ENCODE measurements at places on chromosomes 4 and X.

GRCh38 chrX:5876984-5877596, 351.6 kb downstream of the NLGN4X start:
- peak; percentile 39 for DNase-seq

- DNase-seq, result no peak
These were observed 1723.6 kb upstream of the AGA start for GRCh38 chr4:179165862-179166261.

DNA sequence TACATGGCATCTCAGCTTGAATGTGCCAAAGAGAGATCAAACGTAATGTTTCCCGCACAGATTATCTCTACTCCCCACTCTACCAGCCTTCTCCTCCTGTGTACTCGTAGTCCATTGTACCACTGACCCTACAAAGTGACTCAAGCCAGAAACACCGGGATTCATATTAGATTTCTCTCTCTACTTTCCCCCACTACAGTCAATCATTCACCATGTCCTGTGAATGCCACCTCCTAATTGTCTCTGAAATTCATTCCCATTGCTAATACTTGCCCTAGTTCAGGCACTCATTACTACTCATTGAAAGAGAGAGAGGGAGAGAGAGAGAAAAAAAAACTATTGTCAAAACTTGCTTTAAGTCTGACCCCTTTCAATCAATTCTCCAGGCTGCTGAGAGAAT, 78.2 kb upstream of the LHFPL1 start:
- DNase-seq, result no peak

DNA sequence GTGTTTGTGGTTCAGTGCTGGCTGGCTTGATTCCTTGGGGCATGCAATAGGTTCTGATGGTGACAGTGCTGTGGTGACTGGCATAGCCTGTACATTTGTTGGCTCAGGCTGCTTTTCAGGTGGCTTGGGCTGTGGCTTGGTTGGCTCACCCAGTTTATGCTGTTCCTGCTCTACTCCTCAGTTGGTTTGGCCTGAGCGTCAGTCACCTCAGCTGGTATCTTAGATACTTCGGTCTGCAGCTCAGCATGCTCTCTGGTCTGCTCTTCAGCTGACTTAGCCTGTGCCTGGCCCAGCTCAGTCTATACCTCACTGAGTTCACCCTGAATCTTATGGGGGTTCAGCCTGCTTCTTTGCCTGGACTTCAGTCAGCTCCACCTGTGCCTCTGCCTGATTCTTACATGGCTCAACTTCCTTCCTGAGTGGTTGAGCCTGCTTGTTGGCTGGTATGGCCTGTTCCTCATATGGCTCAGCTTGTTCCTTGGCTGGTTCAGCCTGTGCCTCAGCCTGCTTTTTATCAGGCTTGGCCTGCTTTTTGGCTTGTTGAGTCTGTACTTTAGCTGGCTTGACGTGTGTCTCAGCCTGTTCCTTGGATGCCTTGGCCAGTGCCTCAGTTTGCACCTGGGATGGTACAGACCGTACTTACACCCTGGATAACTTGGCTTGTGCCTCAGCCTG, 170.6 kb downstream of the MSN start:
- DNase-seq, result no peak

DNA sequence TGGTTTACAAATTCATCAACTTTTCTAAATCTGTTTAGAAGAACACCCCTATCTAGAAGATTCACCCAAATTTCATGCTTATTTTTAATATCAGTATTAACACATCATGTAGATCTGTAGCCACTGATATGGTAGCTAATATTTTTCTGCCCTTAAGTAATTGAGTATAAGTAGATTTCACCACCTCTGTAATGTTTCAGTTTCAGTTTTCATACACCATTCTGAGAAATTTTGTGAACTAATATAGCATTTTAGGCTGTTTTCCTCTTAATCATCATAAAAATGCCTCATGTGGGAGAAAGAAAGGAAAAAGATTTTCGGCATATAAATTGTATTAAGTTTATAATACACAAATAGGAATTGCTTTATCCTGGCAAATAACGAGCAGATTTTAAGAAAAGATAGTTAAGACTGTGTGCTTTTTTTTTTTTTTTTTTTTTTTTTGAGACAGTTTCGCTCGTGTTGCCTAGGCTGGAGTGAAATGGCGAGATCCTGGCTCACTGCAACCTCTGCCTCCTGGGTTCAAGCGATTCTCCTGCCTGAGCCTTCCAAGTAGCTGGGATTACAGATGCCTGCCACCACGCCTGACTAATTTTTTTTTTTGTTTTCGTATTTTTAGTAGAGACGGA, 21.4 kb upstream of the RBPJ start:
- DNase-seq, result no peak

- no peak for DNase-seq
These were observed 210.4 kb downstream of the SPRY1 start for GRCh38 chr4:123606946-123607542.

- DNase-seq, result no peak
These were observed 132.4 kb downstream of the ENOX2 start for GRCh38 chrX:130770615-130771014.

DNA sequence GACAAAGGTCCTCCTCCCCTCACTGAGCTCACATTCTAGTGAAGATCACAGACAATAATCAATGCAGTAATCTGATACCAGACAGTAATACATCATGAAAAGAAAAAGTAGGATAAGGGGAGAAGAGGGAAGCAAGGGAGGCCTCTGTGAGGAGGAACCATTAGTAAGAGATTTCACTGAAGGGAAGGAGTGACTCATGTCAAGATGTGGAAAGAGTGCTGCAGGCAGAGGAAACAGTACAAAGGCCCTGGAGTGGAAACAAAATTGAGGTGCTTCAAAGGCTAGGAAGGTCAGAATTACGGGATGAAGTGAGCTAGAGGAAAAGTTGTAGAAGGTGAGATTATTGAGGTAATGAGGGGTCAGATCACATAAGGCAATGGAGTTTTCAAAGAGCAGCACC, 38.1 kb downstream of the LAMTOR3 start:
- DNase-seq, result no peak

- DNase-seq, result no peak
These were observed 625.5 kb downstream of the TLL1 start for GRCh38 chr4:166498546-166498945.

DNA sequence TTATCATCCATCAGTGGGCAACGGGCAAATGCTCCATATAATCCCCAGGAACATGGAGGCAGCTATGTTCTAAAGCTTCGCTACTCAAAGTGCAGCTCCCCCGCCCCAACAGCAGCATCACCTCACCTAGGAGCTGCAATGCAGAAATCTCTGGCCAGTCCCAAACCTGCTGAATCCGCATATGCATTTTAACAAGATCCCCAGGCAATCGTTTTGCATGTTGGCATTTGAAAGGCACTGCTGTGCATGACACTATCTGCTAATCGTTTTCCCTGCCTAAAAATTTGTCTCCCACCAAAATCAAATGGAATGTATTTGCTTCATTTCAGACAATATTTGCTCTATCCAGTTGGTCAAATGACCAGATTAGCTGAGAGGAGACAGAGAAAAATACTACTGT, 15.2 kb downstream of the ADGRG2 start:
- DNase-seq, result no peak

GRCh38 chrX:134753718-134754008, 95.4 kb upstream of the PLAC1 start:
- DNase-seq, result peak; percentile 39

DNA sequence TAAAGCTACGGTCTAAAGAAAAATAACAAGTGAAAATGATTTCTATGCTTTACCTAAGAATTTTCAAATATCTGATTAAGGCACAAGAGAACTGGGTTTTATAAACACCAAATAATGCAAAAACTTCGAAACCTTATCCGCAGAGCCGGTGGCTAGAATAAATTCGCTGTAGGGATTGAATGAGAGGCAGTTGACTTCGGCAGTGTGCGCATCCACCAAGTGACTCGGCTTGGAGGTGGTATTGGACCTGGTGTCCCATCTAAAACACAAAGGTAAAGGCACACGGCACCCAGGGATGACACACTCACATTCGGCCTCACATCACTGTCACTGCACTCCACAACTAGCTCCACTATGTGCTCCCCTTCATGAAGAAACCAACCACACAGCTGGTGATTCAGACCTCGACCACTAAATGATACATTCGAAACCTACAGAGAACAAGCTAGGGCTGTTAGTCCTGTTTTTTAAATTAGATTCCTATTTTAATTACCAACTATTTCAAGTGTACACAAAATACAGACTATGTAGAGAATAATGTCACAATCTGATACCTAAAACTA, 17.5 kb downstream of the RBBP7 start:
- DNase-seq, result no peak

DNA sequence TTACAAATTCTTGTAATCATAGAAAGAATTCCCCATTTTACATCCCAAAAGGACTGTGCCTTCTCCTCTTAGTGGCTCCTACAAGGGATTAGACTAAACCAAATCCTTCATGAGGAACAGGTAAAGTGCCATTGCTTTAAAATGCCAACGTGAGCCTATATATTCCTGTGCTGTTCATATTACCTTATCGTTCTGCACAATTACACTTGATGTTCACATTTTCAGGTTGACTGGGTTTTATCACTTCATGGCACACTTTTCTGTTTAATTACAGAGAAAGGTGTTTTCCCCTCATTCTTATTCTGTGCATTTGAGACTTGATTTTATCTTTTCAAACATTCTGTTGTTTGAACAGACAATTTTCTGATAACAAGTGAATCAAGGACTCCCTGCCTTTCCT, 645.6 kb upstream of the FTHL17 start:
- no peak for DNase-seq

GRCh38 chr4:152673489-152673888, 6.3 kb downstream of the TMEM154 start:
- DNase-seq, result no peak

DNA sequence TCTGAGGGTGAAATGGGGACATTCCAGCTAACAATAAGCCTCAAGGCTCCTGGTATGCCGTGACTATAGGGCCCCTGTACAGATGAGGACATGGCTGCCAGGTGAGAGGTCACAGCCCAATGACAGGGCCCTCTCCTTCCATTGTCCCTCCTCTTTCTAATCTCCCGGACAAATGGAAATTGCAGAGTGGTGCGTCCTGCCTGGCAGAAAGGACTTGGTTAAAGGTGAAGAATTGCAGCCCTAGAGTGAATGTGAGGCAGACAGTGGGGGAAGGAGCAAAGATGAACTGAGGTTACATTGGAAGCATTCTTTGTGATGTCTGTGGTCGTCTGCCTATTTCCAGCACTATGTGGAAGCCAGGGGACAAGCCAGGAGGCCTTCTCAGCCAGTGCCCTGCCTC, 6.7 kb upstream of the UCP1 start:
- DNase-seq, result no peak

DNA sequence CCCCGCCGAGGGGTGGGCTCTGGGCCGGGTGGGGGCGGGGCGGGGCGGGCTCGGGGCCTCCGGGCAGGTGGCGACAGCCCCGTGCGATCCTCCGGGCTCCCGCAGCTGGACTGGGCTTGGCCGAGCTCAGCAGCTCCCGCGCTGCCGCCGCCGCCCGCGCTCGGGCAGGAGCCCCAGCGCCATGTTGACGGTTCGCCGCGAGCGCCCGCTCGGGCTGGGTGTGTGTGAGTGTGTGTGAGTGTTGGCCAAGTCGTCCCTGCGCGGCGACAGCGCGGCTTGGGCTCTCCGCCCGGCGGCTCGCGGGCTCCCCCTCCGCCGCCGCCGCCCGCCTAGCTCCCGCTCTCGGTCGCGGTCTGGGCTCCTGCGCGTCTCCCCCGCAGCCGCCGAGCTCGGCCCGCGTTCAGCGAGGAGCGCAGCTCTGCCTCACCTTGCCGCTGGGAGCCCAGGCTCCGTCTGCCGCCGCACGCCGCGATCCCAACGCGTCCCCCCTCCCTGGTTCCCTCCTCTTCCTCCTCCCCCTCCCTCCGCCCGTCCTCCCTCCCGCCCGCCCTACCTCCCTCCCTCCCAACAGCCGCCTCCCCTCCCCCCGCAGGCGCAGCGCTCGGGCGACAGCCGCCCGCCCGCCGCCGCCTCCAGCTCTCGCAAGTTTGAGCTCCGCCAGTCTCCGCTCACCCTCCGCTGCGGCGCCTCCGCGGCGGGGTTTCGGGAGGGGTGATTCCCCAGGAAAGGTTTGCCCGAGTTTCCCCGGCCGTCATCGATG, at the start of gene BCOR:
TSS of gene BCOR (minus strand) at position 455 of the 760 bp plus-strand sequence. CDS start 20,029 bp downstream, outside the sequence.
- peak; percentile 91 for DNase-seq

- no peak for DNase-seq
These were observed 96.5 kb downstream of the CHRDL1 start for GRCh38 chrX:110699109-110699508.

DNA sequence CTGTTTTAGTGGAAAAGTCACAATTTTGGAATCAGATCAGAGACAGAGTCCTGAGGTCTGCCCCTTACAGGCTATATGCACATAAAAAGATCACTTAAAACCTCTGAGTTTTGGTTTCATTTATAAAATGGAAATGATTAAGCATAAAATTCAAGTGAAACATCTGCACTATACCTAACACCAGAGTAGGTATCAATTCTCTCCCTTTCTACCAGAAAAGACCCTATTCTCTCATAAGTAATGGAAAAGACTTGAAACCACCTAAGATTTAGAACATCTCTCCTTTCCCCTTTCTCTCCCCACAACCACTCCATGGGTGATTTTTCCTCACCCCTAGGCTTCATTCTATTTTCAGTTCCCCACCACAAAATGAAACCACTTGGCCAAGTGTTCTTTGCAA, 907 bp downstream of the LHFPL1 start:
- DNase-seq, result no peak

DNA sequence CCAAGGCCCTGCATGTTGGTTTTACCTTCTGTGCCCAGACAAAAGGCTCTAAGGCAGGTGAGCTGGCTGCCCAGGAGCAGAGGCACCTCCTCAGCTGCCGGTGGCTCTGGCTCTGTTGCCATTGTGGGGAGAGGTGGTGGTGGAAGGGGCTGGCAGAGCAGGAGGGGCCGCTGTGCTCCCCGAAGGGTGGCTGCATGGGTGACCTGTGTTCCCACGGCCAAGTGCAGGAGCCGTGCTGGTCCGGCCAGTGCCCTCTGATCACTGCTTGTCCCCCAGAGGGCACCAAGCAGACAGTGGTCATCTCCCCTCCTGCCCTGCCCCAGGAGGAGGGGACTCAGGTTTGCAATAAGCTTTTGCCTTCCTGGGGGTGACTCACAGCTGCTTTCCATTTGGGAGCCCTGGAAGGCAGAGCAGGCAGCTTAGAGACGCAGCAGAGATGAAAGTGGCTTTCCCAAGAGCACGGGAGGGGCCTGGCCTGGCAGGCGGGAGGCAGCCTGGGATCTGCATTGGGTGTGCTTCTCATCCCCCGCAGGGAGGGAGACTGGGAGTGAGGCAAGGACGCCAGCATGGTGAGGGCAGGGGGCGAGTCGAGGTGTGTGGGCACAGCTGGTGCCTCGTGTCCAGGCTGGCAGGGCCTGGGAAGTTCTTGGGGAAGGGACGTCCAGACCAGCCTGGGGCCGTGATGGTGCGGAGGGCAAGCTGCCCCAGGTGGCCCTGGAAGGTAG, 28.7 kb downstream of the DOK7 start:
- peak; percentile 96 for DNase-seq

- DNase-seq, result no peak
These were observed 169.6 kb upstream of the MXRA5 start for GRCh38 chrX:3516051-3516541.

GRCh38 chrX:20067709-20068561, 48.8 kb downstream of the MAP7D2 start:
- DNase-seq, result peak; percentile 93

GRCh38 chrX:38563030-38563429, 1.7 kb downstream of the TSPAN7 start:
- DNase-seq, result peak; percentile 22

GRCh38 chr4:25144870-25145481, 15.3 kb downstream of the SEPSECS start:
- DNase-seq, result no peak

- DNase-seq, result no peak
These were observed 3.7 kb upstream of the CT47C1 start for GRCh38 chrX:119069128-119069527.

- DNase-seq, result no peak
These were observed 164.4 kb upstream of the CPEB2 start for GRCh38 chr4:14837860-14838259.
